ENCODE measurements at places on chromosomes 1 and 21. TPM values are rescaled to one million over a fixed set of nuclear protein-coding genes. Genes with fewer than 3 reads are reported as not detected.
A peak's percentile ranks its signal among the peaks of the same experiment; 100 is the strongest.

- peak; percentile 96 for ATAC-seq
Measured at GRCh38 chr21:38277501-38278131, 20.8 kb downstream of the KCNJ15 start.

SMCP gene
- not detected for total RNA-seq

- ATAC-seq: peak; percentile 27
Measured at GRCh38 chr1:3453891-3454810, at the start of gene ARHGEF16. Gene ARHGEF16, plus strand, starts transcription at chr1:3454665. Its CDS starts 8,420 bp downstream, at chr1:3463085.

GRCh38 chr1:157089789-157090188 lies 9.8 kb downstream of the ETV3L start:
- no peak for ATAC-seq

DNA sequence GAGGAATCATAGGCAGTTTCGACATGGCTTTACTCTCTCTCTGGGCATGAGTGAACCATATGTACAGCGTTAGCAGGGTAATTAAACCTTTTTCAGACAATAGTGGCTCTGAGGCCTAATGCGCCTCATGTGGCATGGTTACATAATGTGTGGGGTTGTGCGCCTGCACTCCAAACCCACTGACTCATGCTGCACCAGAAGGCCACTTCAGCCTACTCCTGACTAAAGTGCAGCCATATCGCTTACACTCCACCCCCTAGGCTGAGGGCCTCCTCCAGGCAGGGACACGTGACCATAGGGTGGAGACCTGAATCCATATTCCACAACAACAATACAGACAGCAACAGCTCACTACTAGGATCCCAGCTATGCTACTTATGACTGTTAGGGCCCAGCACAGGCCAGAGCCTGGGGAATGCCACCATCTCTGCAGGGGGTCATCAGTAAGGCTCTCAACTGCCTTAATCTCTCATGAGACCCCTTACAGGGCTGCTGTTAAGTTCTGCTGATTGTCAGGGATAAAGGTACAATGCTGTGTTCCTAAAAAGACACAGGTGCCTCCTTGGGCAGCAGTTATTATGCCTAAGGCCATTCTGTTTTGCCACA lies 13.4 kb upstream of the ODF2L start:
- ATAC-seq: no peak

ADCY10 gene
- 0.98 TPM for total RNA-seq

DNA sequence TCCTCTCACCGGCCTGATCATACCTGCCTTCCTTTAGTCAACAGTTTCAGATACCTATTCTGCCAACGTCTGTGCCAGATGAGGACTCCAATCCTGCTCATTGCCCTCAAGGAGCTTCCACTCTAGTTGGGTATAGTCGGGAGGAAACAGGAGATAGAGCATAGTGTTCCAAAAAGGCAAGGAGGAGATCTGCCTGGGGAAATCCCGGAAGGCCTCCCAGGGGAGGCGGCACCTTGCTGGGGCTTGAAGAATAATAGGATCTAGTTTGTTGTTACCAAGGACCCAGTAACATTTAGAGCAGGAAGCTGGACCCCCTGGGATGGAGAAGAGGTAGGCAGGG lies 12.3 kb downstream of the LDLRAP1 start:
- ATAC-seq: no peak

RGS8 gene
- total RNA-seq: 0.04 TPM

SPATC1L gene
- 3.8 TPM for total RNA-seq

GRCh38 chr21:24628046-24628445 lies 979.2 kb downstream of the MRPL39 start:
- no peak for ATAC-seq

DNA sequence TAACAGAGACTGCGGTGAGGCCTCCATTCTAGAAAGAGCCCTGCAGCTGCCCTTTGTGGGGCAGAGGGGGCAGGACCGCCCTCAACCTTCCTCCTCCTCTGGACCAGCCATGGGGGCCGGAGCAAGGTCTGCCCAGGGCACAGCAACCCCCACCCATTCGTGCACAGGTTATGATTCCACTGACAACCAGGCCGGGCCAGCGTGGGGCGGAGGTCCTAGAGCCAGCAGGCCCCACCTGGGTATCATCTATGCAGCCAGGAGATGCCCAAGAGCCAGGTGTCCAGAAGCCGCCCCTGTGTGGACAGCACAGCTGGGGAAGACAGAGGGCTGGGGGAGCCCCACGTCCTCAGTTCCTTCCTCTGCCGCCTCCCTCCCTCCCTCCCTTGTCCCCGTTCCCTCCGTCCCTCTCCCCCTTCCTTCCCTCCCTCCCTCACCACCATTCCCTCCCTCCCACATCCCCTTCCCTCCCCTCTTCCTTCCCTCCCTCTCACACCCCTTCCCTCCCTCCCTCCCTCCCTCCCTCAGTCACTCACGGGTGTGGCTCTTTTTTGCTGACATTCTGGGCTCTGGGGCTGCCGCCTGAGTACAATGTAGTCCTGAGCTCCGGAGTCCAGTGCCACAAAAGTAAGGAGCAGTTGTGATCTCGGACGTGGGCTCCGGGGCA lies 12.3 kb downstream of the RNF223 start:
- no peak for ATAC-seq

DNA sequence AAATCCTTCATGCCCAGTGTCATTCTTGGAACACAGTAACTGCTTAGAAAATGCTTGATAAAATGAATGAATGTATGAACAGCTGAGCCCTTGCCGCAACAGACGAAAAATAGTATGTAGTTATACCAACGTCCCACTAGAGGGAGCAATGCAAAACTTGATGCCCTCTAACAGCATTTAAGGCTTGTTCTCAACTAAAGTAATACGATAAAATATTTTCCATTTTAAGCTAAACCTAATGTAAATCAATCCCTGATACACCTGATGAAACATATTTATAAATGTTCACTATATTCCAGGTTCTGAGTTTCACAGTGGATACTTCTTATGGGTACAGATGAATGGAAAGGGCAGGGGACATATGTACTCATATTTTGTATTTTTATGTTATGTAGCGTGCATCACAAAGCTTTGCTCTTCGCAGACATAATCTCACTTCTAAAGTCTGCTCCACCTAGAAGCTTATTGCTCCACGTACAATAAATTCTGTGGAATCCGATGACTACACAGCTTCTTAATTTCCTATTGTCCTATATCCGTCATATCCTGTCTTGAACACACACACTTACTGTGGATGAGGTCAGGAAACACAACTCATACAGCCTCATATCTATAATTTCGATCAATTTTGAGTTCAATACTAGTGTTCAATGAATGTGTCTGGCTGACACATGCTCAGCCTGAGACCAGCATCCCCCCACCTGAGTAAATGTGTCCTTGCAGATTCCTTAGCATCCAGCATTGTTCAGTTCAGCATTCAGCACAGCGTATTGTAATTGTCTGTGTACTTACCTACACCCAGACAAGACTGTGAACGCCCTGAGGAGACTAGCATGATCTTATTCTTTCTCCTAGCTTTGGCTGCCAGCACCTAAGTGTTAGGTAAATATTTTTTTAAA lies 4.4 kb upstream of the UTP25 start:
- ATAC-seq: peak; percentile 36

DNA sequence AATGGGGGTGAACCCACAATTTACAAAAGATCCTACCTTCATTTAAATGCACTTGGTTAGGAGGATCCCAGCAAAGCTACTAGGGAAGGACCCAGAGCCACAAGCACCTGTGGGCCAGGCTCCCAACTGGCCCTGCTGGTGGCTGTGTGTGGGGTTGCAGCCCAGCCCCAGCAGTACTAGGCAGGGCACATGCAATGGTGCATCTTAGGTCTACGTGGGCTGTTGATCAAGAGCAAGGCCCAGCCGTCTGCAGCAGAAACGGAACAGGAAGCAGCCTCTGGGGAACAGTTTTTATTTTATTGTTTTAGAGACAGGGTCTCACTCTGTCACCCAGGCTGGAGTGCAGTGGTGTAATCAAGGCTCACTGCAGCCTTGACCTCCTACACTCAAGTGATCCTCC lies 134.1 kb upstream of the RAB4A start:
- no peak for ATAC-seq

DNA sequence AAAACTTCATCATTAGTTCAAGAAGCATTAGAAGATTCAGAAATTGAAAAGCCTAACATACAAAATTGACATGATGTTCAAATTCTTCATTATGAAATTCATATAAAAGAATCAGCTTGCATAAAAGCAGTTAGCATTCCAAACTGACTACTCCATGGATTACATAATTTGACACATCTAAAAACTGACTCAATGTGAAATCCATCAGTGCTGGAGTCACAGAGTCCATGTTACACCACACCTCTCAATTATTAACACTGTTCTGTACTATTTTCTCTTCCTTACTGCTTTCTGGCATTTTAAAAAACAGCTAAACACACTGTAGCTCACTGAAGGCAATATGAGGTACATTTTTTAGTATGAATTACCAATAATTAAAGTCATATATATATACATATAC lies 28.0 kb downstream of the ARHGAP29 start:
- no peak for ATAC-seq

DNA sequence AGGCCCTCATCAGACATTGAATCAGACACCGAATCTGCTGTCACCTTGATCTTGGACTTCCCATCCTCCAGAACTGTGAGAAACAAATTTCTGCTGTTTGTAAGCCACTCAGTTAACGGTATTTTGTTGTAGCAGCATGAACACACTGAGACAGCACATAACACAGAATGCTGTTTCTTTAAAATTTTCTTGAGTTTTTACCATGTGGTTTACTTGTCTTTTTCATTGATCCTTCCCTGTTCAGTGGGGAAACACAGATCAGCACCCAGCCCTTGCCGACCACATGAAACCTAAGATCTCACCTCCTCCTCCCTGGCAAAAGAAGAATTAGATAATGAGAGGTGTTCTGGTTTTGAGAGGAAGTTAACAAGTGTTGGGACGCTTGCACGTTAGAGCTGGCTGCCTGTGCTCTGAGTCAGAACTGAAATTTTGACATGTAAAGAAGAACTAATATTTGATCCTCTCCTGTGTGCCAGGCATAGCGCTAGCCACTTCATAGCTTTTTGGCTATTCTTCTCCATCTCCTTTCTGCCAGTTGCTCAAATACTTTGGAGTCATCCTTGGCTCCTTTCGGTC lies 179.6 kb downstream of the DHRS3 start:
- peak; percentile 44 for ATAC-seq

- no peak for ATAC-seq
Measured at GRCh38 chr1:195591917-195592672, 1016.1 kb downstream of the KCNT2 start.

DNA sequence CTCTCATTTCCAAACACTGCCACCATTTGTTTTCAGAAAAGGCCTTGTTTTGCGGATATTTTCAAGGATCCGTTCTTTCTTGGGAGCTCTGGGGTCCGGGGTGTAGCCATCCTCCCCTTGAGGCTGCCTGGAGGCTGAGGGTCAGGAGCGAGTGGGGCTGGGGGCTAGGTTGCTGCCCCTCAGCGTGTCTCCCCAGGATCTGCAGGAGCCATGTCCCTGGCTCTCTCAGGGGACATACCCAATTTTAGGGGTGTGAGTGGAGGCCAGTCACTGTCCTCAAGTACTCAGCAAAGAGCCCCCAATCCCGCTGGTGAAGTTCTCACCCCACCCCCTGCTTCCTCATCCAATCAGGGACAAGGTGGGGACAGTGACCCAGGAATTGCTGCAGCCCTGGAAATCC lies 15.0 kb upstream of the PRDM16 start:
- ATAC-seq: no peak

DNA sequence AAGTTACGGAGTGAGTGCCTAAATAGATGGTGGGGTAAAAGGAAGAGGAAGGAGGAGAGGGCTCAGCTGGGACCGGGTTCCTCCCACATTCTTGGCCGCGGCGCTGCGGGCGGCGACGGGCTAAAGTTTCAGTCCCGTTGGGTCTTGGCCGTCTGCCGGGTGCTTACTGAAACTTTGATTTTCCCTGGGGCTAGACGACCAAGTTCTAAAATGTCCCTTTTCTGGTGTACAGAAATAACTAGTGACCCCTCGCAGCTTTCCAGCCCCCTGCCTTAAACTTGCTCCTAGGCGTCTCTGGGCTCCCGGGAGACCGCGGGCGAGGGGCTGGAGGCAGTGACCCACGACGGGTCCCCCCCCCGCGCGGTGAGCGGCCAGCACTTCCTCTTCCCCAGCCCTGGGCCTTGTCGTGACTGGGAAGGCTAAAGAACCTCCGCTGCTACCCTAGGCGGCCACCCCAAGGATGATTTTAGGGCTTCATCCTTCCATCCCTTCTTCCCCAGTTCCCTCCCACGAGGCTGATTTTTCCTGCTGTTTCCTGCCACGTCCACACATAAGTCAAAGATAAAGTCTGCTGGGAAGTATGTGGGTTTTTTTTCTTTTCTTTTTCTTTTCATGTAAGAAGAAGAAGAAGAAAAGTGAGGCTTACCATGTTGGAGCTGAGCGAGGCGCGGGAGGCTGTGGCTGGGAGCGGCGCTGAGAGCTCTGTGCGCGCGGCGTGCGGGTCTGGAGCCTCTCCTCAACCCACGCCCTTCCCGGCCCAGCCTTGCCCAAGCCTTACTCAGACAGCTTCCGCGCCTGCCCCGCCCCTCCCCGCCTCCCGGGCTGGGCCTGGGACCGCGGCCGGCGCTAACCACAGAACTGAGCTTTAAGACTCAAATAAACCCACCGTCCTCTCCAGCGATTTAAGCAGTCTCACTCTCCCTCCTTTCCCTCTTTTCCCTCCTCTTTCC lies at the start of gene S100A11:
Gene S100A11 (minus strand): TSS at position 738 of the 950 bp plus-strand sequence. CDS start 89 bp downstream, at position 649.
- ATAC-seq: peak; percentile 89

PHLDA3 gene
- 21.0 TPM for total RNA-seq

DNA sequence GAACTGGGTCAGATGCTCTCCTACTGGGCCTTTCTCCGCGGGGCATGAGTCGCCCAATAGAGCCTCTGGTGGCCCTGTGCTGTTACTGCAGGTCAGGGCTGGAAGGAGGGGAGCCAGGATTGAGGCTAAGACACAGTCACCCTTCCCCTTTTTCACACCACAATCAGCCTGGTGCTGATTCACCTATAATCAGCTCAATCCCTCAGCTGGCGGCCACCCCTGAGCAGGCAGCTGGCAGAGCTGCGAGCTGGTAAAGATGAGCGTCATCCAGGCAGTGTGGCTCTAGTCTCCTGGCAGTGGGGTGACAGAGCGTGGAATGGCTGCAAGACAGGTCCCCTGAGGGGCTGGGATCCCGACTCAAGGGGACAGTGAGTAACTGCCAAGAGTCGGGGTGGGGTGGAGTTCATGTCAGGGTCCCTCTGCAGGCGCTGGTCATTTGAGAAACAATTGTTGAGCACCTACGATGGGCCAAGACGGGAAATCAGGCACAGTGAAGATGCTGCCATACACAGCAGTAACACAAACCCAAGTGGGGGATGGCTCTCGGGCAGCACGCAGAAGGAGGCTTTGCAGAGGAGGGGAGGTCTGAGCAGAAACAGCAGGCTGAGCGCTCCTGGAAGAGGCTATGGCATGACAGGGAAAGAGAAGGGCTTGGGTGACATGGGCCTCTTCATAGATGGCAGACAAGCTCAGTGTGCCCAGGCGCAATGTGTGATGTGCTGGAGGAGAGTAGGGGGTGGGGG lies 21.8 kb downstream of the ATF3 start:
- ATAC-seq: peak; percentile 95

GSTM1 gene
- 86.5 TPM for total RNA-seq

DNA sequence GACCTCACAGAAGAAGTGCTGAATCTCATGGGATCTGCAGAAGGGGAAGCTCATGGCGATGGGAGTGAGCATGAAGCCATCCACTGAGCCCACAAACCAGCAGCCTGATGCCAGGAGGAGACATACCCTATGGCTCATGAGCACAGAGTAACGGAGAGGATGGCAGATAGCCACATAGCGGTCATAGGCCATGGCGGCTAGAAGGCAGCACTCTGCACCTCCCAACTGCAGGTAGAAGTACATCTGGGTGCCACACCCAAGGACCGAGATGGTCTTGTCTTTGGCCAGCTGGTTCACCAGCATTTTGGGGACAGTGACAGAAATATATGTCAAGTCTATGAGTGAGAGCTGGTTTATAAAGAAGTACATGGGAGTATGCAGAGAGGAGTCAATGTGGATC lies 4.3 kb downstream of the OR2T10 start:
- ATAC-seq: no peak
